ENCODE measurements at places on chromosomes 12 and 14. TPM values are rescaled to one million over a fixed set of nuclear protein-coding genes. Genes with fewer than 3 reads are reported as not detected.
A peak's percentile ranks its signal among the peaks of the same experiment; 100 is the strongest.

- no peak for DNase-seq
These were observed 509.9 kb downstream of the DIO2 start for GRCh38 chr14:79701371-79701770.

Gene AMHR2
- polyA plus RNA-seq = 16.9 TPM

GRCh38 chr12:40253936-40254335 is 29.1 kb downstream of the LRRK2 start:
- DNase-seq = no peak

Gene TAS2R50
- polyA plus RNA-seq = not detected

- no peak for DNase-seq
These were observed 1.3 kb upstream of the GNG2 start for GRCh38 chr14:51859131-51859530.

DNA sequence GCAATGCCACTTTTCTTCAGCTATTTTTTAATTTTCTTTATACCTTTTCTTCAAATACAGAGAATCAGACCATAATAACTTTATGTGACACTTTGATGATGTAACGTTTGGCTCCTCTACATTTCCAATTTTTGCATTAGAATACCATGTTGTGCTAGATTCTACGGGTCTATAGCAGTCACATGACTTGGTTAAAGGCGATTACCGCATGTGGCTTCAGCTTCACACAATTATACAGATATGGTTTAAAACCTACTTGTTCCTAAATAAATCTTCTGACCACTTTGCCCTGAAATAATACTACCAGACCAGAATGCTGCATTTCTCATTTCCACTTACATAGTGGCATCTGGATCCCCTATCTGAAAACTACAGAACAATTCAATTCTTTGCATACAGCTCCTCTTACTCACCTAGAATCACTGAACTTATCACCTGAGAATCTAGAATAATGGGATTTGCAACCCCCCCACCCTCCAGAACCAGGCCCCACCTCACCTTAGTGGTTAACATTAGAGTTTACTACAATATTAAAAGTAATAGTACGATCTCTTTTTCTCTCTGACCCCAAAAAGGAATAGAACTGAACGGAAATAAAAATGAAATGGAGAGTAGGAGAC is 1.3 kb downstream of the MAX start:
- DNase-seq = no peak

DNA sequence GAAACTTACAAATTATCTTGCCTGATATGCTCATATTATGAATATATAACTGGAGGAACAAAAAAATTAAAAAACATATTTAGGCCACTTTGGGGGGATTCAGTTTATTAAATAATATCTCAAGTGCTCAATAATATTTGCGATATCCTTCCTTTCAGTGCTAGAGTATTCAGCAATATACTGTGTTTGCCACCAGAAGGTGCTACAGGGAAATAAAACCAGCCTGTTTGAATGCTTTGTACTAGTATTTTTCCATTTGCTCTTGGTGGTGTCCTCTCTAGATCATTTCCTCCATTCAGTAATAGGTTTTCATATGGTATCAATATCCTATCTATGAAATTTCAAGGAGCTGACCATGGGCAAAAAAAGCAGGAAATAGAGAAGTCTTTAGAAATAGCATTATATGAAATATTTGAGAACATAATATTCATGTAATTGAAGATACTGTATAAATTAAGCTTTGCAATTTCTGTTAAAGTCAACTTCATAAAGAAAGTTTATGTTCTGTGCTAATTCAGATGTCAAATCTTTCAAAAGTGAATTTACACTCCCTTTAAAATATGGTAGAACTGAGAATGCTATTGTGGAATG is 106.2 kb upstream of the NAV3 start:
- DNase-seq = peak; percentile 39

Gene TSPAN8
- 312 TPM for polyA plus RNA-seq

DNA sequence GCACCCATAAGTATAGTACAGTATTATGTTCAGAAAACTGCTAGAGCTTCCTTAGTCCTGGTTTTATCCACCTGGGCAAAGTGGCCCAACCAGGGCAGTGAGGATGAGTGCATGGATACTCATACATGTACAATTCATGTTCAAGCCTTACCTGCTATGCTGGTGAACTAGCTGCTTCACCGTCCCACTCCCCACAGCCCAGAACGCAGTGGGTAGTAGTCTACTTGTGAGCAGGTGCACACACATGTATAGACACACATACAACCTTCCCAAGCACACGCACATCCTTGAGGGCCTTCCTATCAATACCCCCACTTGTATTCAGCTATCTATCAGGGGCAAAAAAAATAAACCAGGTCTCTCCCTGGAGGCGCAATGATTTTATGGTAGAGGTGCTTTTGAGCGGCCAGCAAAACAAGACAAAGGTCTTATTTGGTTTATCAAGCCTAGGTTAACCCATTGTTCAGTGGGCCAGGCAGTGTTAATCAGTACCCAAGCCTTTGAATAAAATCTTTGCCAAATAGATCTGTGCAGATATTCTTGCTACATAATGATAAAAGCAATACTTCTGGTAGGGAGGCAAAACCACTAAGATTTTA is 69.8 kb downstream of the ZFP36L1 start:
- DNase-seq = no peak

DNA sequence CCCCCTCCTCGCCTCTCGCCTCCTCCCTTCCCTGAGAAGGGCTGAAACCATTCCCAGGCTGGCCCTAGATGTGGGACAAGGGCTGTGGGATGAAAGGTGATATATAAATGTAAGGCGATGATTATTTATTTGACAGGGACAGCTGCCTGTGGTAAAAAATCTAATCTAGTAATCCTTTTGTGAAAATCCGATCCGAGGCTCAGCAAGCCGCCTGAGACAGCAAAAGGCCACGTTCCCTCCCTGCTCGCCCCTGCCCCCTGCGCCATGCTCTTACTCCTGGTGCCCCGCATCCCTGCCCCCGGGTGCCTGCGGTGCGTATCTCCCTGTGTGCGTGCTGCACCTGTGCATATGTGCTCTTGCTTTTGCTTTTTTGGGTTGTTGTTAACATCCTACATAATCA is 65.2 kb downstream of the TSPAN9 start:
- no peak for DNase-seq

Gene SMIM41
- polyA plus RNA-seq = 0.15 TPM

Gene TCL1B
- not detected for polyA plus RNA-seq

DNA sequence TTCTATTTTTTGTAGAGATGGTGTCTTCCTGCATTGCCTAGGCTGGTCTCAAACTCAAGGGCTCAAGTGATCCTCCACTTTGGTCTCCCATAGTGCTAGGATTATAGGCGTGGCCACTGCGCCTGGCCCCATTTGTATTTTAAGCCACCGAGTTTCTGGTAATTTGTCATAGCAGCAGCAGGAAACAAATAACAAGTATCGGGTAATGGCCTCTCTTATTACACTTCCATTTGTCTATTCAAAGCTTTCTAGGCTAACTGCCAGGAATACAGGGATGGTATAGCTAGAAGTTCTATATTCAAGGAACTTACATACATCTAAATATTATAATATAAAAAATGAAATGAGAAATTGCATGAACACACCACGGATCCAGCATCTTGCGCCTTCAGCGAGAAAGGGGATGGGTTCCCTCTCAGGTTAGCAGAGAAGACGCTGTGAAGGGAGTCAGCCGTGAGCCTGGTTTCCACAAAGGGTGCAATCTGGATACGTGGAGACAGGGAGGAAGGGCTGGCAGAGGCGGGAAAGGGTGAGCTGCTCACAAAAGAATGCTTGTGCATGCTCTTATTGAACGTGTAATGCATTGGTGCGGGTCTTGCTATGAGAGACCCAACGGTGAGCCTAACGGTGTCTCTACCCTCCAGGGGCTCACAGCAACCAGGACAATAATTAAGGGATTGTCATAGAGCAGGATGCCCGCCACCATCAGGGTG is 9.5 kb downstream of the BDKRB1 start:
- no peak for DNase-seq

GRCh38 chr12:50224026-50224692 is 57.0 kb upstream of the CERS5 start:
- DNase-seq = peak; percentile 55

DNA sequence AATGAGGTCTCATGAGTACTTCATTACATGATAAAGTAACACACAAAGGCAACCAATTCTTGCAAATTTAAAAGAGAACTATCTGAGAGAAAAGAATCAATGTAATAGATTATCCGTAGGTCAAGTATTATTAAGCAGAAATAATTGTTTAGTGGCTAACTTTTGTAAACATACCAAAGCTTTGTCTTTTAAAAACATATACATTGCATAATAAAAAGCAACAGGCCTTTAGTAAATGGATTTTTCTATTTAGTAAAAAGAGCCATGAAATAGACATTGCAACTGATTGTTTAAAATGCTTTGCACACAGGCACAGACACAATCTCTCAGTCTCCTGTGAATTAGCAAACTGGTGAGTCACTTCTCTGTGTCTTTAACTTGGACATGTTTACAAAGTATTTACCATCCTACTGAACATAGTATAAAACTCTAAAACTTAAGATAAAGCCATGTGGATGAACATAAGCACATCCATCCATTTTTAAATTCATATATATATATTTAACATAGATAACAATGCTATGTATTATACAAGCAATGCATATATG is 518.7 kb upstream of the MGAT4C start:
- no peak for DNase-seq

Gene TESPA1
- not detected for polyA plus RNA-seq

GRCh38 chr12:129716825-129717224 is 187.0 kb downstream of the TMEM132D start:
- DNase-seq = no peak

DNA sequence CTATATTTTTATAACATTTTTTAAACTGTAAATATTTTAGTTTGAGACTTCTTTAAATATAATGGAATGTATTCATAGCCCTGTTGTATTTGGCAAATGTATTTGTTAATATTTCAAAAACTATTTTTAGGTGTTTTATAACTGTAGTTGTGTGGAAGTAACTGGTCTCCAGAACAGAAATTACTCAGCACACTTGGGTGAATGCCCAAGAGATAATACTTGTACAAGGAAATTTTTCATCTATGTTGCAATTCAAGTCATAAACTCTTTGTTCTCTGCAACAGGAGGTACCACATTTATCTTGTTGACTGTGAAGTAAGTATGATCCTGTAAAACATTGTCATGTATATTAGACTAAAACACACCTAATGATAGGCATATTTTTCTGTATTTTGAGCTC is 72.8 kb downstream of the SLCO1B3 start:
- no peak for DNase-seq

Gene KRT82
- not detected for polyA plus RNA-seq
